OCI-M1 (cell line): ENCODE measurements at places on chromosomes 16 and 17.

DNA sequence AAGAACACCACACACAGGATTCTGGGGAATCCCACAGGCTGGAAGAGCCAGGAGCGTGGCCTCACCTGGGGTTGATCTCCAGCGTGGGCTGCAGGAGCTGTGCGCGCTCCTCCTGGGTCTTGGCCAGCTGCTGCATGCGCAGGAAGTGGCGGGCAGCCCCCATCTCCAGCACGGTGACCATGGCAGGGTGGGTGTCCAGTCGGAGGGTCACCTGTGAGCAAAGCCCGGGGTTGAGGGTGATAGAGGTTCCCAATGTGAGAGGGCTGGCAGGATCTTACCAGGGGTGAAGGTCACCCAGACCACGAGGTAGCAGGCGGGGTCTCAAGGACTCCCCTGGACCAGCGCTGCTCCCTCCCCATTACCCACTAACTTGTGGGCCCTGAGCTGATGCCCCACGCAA, 7.4 kb downstream of the DNASE1 start:
- no peak for DNase-seq

- DNase-seq = no peak
Measured at GRCh38 chr16:30813821-30814189, 26.8 kb upstream of the ZNF629 start.

- DNase-seq = no peak
Measured at GRCh38 chr17:60151355-60151754, 1.6 kb downstream of the CA4 start.

GRCh38 chr17:66406701-66407644, 104.6 kb downstream of the PRKCA start:
- no peak for DNase-seq

- DNase-seq = no peak
Measured at GRCh38 chr16:74076568-74076967, 220.0 kb upstream of the PSMD7 start.

DNA sequence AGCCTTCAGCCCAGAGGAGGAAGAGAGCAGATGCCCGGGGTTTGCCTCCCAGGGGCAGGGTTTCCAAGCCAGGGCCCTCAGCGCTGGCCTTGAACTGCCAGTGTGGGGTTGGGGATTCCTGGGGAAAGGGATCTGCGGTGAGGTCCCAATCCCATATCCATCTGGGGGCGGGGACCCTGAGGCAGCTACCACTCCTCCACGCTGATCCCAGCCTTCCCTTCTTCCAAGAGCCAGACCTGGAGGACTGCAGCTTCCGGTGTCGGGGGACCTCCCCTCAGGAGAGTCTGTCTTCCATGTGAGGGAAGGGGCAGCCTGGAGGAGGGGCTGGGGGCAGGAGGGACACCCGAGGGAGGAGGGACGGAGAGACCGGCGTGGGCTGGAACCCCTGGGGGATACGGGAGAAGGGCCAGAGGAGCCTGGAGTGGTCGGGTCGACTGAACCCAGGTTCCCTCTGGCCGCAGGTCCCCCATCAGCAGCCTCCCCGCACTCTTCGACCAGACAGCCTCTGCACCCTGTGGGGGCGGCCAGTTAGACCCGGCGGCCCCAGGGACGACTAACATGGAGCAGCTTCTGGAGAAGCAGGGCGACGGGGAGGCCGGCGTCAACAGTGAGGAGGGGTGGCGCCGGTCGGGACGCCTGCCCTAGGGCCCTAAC, 10.7 kb upstream of the CISD3 start:
- no peak for DNase-seq

DNA sequence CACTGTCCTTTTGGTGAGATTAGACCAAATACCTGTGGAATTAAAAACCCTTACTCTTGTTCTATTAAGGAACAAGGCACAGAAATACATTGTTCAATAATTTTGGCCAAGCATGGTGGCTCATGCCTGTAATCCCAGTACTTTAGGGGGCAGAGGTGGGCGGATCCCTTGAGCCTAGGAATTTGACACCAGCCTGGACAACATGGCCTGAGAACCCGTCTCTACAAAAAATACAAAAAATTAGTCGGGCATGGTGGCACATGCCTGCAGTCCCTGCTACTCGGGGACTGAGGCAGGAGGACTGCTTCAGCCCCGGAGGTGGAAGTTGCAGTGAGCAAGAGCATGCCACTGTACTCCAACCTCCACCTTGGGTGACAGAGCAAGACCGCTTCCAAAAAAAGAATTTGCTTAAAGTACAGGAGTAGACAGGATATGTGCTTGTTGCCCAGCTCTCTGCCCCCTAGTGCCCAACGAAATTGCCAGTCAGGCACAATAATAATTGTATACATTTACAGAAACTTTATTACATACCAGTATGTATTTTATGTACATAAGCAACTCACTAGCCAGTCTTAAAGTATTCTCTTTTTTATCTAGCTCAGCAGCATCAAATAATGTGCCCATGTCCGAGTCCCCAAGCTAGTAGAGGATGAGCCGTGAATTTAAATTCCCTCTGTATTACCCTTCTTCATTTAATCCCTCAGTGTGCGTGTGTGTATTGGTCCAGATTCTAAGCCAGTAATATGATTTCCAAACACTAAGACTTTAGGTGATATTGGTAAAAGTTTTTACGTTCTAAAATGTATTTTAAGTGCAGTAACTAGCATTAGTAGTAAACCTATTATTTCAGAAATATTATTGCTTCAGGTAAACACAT, 1.4 kb downstream of the THUMPD1 start:
- peak; percentile 77 for DNase-seq

- peak; percentile 37 for DNase-seq
Measured at GRCh38 chr16:15054357-15055140, 1.3 kb downstream of the NTAN1 start.
